Omental fat pad (tissue), 4 donors: ENCODE measurements at places on chromosomes 1 and 21.

- DNase-seq = no peak
Measured at GRCh38 chr1:1907098-1907736, 7.8 kb upstream of the CALML6 start.

- no peak for DNase-seq
Measured at GRCh38 chr1:2427976-2428375, 15.6 kb upstream of the PEX10 start.

GRCh38 chr1:97088391-97088790 lies 366.8 kb downstream of the PTBP2 start:
- no peak for DNase-seq

DNA sequence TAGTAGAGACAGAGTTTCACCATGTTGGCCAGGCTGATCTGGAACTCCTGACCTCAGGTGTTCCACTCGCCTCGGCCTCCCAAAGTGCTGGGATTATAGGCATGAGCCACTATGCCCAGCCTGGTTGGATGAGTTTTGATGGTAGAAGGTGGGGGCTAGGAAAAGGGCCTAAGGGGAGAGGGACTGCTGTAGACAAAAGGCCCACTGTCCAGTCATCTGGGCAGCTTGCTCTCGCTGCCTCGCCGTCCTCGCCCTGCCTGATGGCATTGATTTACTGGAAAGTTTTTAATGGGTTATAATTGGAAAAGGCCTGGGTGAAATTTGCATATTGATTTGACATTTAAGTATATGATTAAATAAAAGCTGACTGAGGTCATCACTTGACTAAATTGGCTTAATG lies 175.1 kb upstream of the CSF3R start:
- no peak for DNase-seq

GRCh38 chr21:32172106-32172505 lies 106.7 kb downstream of the MIS18A start:
- no peak for DNase-seq

DNA sequence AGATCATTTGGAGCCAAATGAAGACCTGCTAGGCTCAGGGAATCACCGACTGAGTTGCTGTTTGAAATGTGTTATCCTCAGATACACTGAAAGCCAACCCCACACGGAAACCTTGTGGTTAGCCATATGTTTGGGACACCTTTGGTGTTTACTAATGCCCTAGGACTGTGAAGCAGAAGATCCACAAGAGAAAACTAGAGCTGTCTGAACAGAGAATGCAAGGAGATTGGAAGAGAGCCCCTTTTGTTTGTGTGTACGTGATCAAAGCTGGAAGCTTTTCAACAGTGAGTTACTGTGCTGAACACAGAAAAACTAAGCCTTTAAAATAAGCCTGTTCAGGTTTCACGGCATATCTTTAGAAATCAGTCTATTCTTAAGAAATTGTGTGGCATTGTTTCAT lies 908.2 kb upstream of the ADGRL2 start:
- no peak for DNase-seq

DNA sequence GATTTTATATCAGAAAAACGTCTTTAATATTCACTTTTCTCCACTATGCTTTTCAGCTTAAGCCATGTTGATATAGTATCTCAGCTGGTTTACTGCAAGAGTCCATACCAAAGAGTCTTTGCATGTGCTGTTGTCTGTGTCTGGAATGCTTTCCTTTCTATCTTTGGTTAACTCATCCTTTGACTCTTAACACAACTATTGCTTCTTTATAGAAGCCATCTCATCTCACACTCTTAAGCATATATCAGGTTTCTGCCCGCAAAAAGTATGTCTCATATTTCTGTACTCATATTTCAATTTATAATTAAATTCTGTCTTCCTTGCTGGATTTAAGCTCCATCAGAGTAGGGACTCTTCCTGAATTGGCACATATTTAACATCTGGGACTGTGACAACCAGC lies 220.9 kb upstream of the KCNK2 start:
- no peak for DNase-seq

DNA sequence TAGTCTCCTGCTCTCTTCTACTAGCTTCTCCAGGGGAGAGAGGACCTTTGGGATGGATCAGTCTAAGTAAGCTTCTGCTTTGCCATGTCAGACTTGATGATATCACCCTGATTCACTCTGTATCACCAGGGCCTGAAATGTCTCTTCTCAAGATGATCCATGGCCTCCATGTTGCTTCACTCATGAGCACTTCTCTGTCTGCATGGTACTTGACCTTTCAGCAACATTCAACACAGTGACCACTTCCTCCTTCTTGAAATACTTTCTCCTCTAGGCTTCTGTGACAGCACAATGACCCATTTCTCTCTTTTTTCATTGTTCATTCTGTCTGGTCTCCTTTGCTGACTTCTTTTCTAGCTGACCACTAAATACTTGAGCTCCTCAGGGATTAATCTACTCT lies 35.3 kb upstream of the NGF start:
- DNase-seq = no peak

DNA sequence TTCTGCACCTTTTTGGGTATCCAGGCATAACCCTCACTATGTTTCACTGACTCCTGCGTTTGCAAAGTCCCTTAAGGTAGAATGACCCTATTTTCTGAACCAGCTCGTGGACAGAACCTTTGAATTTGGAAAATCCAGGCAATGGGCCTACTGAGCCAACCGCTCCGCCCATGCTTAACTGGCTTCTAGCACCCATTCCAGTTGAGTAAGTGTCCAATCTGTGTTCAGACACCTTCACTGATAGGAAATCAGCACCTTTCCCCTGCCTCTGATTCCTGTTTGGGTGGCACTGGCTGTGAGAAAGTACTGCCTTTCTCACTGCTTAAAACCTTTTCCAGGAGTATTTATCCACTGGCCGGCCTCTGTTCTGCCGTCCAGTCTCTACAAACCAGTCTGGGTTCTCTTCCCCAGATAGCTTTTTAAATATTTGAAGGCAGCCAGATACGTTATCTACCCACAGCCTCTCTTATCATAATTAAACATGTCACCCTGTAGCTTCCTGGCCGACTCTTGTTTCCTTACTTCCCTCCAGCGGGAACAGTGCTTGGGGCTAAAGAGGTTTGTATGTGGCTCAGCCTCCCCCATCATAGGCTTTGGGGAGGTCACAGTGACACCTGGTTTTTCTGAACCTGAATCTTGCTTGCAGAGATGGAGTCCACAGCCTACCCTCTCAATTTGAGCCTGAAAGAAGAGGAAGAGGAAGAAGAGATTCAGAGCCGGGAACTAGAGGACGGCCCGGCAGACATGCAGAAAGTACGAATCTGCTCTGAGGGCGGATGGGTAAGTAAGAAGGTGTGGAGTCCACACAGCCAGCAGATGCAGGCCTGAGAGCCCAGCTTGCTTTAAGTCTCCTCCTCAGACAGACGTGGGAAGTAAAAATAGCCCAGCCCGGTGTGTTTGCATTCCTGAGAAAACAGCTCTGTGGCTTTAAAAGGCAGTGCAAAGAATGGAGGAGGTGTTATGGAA lies 1.3 kb downstream of the POGK start:
- no peak for DNase-seq

- DNase-seq = no peak
Measured at GRCh38 chr21:26365849-26366248, 195.3 kb upstream of the APP start.

DNA sequence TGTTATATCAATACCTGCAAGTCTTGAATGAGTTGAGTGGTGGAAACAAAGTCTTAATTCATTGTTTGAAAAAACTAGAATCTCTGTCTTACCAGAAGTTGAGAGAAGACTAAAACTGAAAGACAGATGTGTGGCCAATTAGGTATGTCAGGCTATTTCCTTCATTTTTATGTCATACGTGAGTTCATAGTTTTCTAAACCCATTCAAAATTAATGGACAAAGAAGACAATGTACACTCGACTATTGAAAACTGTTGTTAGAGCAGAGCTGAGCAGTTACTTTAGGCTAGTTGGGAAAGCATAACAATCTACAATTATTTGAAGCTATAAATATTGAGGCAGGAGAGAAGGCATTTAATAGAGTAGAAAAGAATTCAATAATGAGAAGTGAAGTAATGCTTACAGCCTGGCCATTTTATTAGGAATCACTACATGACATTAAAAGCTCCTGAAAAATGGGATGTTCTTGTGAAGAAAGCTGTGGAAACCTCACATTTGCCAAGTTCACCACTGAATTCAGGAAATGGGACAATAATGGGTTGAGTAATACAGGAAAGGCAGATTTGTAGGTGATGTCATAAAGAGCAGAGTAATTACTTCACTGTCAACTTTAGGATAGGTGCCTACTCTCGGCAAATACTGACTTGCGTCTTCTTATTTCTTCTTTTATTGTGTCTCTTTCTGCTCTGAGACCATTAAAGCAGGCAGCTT lies 204.4 kb downstream of the PLA2G4A start:
- no peak for DNase-seq

- no peak for DNase-seq
Measured at GRCh38 chr1:35285771-35286606, 17.5 kb downstream of the ZMYM4 start.

GRCh38 chr21:33355355-33355754 lies 30.6 kb downstream of the IFNAR1 start:
- DNase-seq = no peak

DNA sequence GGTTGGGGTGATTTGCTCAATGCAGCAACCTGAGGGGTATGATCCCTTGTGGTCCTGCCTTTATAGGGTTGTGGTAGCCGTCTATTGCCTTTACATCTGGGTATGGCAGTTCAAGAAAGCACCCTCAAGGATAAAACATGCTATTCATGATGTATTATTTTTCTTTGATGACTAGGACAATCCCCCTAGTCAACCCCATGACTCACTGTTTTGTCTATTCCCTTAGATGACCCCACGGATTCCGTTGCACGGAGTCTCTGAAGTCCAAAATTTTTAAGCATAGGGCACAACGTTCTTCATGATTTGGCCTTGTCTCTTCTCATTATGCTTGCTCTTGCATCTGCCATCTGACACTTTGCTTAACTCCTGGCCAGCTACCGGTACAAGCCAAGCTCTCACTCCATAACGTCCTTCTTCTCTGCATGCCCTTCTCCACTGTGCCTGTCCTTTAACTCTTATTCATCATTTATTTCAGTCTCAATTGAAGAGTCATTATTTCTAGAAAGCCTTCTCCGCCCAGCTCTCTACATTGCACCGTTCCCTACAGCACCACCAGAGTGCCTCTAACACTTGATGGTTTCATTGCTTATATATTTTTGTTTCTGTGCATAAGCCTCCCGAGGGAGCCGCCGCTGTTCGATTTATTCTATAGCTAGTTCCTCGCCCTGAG lies 838 bp upstream of the DISP1 start:
- no peak for DNase-seq

GRCh38 chr1:190179817-190180216 lies 297.8 kb downstream of the BRINP3 start:
- no peak for DNase-seq

DNA sequence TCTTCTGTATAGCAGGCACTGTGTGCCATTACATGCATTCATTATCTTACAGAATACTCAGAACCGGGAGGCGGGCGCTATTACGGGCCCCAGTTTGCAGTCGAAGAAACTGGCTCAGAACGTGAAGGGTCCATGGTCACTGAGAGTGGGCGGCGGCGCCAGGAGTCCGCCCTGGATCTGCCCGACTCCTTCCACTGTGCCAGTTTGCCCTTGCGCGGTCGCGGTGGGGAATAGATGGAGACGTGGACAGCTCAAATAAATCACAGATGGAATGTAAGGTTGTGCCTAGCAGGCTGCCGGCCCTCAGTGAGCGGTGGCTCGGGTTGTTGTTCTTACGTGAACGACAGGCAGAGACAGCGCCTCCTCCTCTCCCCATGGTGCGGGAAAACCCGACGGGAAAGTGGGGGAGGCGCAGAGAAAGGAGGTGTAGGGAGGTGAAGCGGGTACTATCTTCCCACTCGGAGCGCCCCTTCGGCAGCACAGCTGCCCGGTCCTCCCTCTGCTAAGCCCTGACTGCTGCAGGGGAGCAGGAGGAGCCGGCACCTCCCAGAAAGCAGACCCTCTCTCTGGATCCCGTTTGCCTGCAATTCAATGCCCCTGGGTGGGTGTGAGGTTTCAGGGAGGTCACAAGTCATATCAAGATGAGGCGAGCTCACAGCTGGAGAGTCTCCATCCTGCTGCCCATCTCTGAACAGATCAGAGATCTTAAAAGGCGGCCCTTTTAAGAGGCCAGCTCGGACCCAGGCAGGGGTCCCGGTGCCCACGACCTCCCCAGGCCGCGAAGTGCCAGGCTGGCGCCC lies 1.1 kb downstream of the COL9A2 start:
- no peak for DNase-seq

DNA sequence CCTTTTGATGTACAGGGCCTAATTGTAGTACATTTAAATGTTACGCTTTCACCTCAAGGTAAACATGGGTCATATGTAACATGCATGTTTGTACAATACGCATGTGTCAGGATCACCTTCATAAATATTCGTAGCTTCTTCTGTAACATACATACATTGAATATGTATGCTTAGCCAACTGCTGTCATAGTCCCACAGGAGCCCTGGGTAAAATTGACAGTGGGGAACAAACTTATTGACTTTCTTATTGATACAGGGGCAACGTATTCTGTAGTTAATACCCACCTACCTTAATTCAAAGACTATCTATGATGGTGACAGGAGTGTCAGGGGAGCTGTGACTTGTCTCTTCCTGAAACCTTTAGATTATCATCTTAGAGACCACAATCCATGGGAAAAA lies 3.7 kb upstream of the REN start:
- no peak for DNase-seq

- no peak for DNase-seq
Measured at GRCh38 chr1:160652924-160653619, 6.2 kb upstream of the SLAMF1 start.

DNA sequence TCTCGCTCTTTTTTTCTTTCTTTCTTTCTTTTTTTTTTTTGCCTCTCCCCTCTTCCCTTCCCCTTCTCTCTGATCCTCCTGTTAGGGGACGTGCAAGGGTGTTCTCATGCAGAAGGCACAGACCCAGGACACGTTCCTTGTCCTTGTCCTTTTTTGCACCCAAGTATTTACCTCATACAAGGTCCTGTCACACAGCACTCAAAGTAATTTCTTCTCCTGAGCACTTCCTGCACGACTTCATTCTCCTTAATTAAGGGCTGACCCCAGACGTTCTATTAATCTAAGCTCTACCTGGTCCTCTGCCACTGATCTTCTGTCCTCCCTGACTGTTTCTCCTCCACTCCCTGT lies 424 bp upstream of the PCNX2 start:
- no peak for DNase-seq

GRCh38 chr1:113849072-113849471 lies 22.4 kb downstream of the PTPN22 start:
- no peak for DNase-seq

DNA sequence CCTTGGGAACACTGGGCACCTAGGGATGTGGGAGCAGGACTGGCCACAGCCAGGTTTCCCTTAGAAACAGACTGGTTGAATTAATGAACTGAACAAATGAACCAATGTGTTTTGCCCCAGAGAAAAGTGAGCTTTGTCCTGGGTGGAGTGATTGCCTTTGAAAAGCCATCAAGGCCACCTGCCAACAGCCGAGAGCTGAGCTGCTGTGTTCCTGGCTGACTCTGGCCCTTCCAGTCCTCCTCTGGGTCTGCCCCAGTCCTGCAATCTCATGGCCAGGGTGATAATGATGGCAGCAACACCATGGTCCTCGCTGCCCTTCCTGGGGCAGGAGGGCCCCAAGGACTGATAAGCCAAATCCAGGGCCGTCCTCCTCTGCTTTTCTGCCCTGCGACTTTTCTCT lies 18.2 kb upstream of the GJA9 start:
- DNase-seq = no peak

- no peak for DNase-seq
Measured at GRCh38 chr1:17869815-17870214, 114.7 kb downstream of the ACTL8 start.
